SHP77 (cell line): ENCODE measurements at places on chromosomes 13 and 19.
A peak's percentile ranks its signal among the peaks of the same experiment; 100 is the strongest.

- DNase-seq: no peak
Observed at GRCh38 chr19:11662278-11662677, 65.0 kb downstream of the ZNF627 start.

GRCh38 chr19:48351341-48351752 is 12.4 kb downstream of the TMEM143 start:
- DNase-seq: peak; percentile 22

DNA sequence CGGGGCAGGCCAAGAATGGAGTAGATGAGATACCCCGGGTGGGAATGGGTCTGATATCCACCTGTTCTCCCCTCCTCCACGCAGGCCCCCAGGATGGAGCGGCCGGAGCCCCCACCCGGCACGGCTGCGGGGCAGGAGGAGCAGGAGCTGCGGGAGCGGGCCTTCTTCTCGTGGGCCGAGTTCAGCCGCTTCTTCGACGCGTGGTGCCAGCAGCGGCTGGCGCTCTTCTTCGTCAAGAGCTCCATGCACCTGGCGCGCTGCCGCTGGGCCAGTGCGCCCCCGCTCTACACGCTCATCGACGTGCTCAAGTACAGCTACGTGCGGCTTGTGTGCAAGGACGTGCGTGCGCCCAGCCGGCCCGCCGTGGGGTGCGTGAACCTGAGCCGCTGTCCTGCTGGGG is 1.2 kb downstream of the ZSWIM9 start:
- DNase-seq: peak; percentile 34

- no peak for DNase-seq
Observed at GRCh38 chr13:30810261-30810701, 74.9 kb downstream of the ALOX5AP start.

- no peak for DNase-seq
Observed at GRCh38 chr13:34764246-34764645, 177.8 kb upstream of the NBEA start.

GRCh38 chr19:49017666-49018351 is 918 bp upstream of the LHB start:
- peak; percentile 33 for DNase-seq

GRCh38 chr13:77417897-77418296 is 91.0 kb upstream of the MYCBP2 start:
- DNase-seq: no peak

- DNase-seq: no peak
Observed at GRCh38 chr13:64912141-64912540, 2318.0 kb downstream of the PCDH9 start.

- peak; percentile 49 for DNase-seq
Observed at GRCh38 chr19:18772620-18773587, 18.2 kb downstream of the COMP start.

GRCh38 chr19:14189415-14189814 is 16.6 kb downstream of the ADGRL1 start:
- no peak for DNase-seq

DNA sequence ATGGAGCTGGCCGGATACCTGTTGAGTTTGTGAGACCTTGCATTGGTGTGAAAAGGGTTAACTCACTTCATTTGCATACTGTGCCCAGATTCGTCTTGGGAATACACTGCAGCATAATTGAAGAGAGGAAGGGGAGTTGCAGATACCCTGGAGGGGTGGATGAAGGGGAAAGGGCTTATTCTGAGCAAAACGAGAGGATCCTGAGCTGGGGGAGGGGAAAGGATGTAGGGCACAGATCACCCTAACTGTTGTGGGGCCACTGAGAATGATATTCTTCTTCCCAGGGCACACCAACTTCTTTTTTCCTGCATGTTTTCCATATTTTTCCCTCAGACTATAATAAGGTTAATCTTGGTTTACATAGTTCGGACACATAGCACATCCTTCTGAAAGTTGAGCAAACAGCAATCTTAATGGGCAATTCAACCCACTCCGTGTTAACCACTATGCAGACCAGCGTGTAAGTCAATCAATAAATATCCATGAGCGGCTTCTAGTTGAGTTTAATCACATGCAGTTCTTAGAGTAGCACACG is 11.7 kb upstream of the PTPRS start:
- DNase-seq: no peak

DNA sequence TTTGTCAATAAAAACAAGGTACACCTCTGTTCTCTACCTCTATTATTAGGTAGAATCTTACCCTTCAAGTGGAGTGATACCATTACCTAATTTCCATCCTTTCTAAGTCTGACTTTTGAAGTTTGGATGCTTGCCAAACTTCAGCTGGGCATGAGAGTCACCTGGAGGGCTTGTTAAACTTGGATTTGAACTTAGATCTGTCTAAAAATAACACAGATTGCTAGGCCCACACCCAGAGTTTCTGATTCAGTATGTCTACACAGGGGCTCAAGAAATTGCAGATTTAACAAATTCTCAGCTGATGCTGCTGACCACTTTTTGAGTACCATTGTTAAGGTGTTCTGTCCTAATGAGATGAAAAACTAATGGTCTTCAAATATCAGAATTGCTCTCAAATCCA is 512.2 kb downstream of the LMO7 start:
- DNase-seq: no peak

DNA sequence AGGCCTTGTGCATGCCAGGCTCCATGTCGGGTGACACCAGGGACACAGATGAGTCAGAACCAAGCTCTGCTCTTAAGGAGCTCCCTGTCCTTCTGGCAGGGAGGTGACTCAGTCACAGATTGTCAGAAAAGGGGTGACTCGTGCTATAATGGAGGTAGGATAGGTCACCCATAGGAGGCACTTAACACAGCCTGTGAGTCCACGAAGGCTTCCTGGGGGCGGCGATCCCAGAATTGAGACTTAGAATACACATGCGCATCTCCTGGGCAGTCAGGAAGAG is 19.6 kb downstream of the FUZ start:
- no peak for DNase-seq

GRCh38 chr13:51684076-51684475 is 99.8 kb downstream of the WDFY2 start:
- no peak for DNase-seq

DNA sequence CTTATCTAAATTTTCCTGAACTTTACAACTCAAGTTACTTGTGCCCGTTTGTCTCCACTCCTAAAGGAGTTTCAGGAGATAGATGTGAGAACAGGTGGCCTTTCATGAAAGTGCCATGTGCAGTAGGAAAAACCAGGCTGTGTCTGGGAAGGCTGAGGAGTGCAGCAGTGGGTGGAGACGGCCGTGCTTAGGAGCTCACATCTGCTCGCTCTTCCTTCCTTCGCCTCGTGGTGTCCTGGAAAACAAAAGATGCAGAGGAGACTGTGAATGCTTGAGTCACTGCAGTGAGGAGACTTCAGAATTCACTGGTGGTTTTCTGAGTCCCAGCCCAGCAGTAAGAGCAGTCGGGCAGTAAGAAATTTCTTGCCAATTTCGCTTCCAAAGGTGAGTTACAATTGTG is 138.4 kb upstream of the RNF113B start:
- no peak for DNase-seq

- no peak for DNase-seq
Observed at GRCh38 chr19:28963486-28964250, 249.3 kb downstream of the UQCRFS1 start.

DNA sequence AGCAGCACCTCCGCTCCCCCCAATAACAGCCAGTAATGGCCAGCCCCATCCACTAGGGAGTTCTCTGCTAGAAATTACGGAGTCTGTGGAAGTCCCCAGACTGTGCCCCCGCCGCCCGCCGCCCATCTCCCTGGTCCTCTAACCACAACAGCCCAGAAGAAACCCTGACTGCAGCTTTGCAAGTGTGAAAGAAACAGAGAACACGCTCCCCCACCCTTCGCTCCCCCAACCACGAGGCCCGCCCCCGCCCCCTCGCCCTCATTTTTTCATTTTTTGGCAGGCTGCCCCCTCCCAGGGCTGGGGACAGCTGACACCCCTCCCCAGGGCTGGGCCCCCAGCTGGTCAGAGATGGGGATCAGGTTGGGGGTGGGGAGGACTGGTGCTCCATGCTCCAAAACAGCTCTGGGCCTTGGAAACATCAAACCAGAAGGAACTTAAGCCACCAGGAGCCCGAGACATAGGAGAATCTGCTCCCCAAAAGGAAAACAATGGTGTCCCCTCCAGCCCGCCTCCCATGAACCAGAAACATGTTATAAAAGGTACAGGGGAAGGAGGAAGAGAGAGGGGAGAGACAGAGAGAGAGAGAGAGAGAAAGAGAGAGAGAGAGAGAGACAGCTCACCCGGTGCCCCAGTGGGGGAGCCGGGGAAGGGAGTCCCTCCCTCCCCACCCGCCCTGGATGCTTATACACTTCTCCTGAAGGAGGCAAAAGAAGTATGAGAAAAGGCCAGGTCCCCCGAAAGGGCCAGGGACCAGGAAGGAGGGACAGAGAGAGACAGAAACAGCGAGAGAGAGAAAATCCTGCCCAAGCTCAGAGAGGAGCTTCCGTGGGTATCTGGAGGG is 29.8 kb upstream of the ASF1B start:
- no peak for DNase-seq

DNA sequence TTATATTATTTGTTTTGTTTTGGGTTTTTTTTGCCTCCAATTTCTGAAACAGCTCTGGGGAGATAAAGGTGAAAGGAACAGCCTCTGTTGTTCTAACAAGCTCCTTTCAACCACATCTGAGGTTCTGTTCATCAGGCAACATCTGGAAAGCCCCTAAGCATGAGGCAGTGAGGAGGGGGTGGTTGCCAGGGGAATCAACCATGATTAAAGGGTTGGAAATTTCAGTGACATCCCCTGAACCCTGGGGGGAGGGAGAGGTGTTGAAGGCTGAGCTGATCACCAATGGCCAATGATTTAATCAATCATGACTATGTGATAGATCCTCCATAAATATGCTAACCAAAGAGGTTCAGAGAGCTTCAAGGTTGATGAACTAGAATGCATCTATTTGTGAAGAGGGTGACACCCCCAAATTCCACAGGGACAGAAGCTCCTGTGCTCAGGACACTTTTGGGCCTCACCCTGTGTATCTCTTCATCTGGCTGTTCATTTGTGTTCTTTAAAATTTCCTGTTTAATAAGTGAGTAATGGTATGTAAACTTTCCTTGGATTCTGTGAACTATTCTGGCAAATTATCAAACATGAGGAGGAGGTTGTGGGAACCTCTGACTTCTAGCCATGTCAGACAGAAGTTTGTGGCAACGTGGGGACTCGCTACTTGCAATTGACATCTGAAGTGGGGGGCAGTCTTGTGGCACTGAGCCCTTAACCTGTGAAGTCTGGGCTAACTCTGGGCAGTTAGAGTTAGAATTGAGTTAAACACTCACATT is 221.3 kb downstream of the NHLRC3 start:
- DNase-seq: no peak

GRCh38 chr13:106302011-106302410 is 233.5 kb downstream of the EFNB2 start:
- DNase-seq: no peak

DNA sequence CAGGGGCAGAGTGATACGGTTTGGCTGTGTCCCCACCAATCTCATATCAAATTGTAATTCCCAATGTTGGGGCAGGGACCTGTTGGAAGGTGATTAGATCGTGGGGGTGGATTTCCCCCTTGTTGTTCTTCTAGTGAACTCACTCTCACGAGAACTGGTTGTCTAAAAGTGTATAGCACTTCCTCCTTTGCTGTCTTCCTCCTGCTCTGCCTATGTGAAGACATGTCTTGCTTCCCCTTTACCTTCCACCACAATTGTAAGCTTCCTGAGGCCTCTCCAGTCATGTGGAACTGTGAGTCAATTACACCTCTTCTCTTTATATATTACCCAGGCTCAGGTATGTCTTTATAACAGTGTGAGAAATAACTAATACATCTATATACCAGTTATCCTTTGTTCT is 706.4 kb upstream of the KLHL1 start:
- DNase-seq: no peak

DNA sequence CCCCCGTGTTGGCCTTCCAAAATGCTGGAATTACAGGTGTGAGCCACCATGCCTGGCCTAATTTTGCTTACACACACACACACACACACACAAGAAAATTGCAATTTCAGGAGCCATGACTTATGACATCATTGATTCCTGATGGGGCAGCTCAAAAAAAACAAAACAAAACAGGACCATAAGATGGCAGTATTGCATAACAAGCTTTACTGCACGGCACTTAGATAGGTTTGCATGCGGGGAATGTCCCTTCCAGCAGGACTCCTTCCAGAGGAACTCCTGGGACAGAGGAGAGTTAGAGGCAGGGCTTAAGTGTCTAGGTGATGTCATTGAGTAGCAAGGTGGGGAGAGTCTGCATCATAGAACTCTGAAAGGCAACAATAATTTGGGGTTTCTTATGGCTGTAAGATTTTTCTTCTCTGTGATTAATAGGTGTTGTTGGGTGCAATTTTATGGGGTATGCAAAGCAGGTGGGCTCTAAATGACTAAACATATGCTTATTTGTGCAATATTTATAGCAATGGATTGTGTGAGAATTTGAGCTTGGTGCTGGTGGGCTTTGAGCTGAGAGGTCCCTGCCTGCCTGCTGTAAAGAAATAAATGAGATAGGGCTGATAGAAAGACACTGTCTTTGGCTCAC is 9.0 kb upstream of the ACSBG2 start:
- peak; percentile 70 for DNase-seq

DNA sequence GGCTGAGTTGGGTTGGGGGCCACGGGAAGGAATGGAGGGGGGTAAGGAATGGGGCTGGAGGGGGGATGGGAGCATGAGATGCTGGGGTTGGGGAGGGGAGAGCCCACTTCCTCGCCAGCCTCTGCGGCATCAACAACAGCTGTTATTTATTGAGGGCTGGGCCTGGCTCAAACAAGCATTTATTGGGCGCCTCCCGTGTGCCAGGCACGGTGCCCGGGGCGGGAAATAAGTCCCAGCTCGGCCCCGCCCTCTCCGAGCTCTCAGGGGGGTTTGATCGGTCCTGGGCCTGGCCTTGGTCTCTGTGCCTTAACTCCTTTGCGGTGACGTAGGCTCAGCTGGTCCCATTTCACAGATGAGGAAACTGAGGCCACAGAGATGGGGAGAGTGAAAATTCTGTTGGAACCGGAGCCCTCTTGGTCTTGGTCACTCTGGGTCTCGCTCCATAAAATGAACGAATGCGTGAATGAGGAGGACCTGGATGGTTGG is 919 bp upstream of the ADAMTS10 start:
- DNase-seq: no peak

DNA sequence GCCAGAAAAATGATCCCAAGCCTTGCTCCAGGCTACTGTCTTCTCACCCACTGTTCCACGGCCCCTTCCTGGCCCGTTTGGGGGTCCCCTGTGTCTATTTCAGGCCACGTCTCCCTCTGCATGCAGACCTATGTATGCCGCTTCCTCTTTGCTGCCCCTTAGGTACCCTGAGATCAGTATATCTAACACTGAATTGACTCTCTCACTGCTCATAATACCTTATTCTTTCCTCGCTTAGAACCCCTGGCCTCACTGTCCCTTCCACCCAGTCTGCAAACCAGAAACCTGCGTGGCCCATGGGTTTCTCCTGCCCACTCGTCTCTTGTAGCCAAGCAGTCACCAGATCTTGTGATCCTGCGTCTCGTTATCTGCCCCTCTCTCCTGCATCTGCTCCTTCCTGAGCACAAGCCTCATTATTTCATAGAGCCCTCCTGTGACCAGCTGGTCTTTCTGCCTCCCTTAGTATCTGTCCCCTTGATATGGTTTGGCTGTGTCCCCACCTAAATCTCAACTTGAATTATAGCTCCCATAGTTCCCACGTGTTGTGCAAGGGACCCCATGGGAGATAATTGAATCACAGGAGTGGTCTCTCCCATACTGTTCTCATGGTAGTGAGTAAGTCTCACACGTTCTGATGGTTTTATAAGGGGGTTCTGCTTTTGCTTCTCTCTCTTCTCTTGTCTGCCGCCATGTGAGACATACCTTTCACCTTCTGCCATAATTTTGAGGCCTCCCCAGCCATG is 109.0 kb upstream of the RNF113B start:
- peak; percentile 59 for DNase-seq
